Stimulated activated CD8-positive, alpha-beta memory T cell treated with anti-CD3 and anti-CD28 coated beads, Interleukin-7, amount 100 ng/mL, for 1 hour (primary cell): ENCODE measurements at places on chromosomes 7 and 10.

- no peak for DNase-seq
Observed at GRCh38 chr7:40598915-40599314, 464.1 kb downstream of the SUGCT start.

- no peak for DNase-seq
Observed at GRCh38 chr7:16822029-16822428, 17.2 kb upstream of the AGR2 start.

- DNase-seq: no peak
Observed at GRCh38 chr10:17115683-17116082, 13.9 kb downstream of the CUBN start.

GRCh38 chr7:65946904-65947303 is 35.1 kb downstream of the GUSB start:
- DNase-seq: no peak

DNA sequence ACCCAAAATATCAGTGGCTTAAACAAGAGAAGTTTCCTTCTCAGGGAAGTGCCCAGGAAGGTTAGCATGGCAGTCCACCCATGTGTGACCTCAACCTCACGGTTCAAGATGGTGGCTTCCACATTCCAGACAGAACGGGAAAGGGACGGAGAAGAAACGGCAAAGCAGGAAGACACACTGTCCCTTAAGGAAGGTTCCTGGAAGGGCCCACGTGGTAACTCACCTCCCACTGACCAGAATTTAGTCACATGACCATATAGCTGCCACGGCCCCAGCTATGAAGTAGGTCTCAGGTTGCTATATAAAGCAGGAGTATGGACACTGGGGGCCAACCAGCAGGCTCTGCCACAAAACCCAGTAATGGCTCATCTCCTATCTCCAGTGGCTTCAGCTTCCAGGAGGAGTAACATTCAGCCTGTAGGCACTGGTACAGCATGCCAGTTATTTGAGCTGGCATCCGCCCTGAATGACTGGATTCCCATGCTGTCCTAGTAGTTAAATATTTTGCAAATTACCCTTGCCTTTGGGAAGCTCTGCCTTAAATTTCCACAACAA is 278.5 kb upstream of the KLF14 start:
- no peak for DNase-seq
